ENCODE measurements at places on chromosomes 13 and 19.

DNA sequence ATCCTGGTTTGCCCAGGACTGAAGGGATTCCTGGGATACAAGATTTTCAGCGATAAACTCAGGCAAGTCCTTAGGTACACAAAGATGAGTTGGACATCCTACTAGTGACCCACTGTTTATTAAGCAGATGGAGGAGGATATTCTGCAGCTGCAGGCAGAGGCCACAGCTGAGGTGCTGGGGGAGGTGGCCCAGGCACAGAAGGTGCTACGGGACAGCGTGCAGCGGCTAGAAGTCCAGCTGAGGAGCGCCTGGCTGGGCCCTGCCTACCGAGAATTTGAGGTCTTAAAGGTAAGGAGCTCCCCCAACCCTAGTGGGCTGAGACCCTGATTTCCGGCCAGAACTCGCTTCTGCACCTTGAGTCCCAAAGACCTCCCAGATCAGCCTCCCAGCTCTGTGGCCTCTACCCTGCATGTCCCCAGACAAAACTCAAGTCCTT lies 607 bp downstream of the ANGPTL8 start:
- DNase-seq: no peak

DNA sequence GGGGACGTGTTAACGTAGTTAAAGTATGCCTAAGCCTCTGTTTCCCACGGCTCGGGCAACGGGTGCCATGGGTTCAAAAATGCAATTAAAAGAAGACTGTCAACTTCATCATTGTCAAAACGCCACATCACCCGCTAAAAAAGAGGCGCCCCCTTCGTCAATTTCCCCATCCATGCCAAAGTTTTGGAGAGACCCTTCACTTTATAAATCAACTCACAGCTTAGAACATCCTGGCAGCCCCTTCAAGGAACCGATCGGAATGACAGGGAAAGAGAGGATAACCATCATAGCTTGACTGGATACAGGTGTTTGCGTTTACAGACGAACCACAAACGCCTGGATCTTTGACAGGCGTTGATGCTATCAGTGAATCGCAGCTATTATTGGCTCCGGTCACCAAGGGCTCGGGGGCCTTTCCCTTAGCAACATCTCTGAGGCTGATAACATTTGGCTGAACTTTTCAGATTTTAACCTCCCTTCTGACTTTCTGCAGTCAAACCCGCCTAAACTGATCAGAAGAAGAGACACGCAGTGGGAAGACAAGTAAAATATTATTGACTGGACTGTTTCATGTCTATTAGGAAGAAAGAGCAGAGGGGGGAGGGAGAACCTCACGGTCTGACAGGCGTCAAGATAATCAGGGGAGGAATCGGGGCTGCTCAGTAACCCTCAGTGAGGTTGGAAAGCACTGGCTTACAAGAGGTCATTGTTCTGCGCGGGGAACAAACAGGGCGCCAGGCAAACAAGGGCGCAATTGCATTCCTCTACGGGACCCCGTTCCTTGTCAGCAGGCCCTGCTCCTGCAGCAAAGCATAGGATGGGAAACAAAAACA lies 322.5 kb upstream of the ZNF507 start:
- no peak for DNase-seq

DNA sequence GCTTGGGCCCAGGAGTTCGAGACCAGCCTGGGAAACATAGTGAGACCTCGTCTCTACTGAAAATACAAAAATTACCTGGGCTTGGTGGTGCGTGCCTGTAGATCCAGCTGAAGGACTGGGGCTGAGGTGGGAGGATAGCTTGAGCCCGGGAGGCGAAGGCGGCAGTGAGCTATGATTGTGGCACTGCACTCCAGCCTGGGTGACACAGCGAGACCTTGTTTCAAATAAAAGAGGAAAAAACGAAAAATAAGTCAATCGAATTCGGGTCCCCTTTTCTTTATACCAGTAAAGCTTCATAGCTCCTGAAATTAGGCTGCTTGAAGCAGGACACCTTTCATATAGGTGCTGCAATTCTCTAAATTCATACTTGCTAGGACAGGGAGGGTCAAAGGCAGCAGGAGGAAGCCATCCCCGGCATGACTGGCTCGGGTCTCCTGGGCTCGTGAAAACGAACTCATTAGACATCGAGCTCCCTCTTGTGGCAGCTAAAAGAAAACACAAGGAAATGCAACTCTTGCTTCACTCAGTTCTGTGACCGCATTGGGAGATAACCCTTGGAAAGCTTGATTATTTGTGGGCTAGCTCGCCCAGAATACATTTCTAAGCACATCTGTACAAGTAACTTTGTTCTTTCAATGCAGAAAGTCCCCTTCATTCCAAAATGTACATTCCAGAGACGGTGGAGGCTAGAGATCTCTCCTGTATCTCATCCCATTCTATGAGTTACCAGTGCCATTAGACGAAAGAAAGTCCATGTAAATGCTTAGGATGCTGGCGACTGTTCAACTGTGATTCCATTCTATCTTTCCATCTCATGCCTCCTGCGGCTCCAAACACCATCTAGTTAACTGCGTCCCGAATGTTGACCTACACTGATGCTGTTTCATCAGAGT lies 16.8 kb downstream of the FPR2 start:
- DNase-seq: peak; percentile 79

DNA sequence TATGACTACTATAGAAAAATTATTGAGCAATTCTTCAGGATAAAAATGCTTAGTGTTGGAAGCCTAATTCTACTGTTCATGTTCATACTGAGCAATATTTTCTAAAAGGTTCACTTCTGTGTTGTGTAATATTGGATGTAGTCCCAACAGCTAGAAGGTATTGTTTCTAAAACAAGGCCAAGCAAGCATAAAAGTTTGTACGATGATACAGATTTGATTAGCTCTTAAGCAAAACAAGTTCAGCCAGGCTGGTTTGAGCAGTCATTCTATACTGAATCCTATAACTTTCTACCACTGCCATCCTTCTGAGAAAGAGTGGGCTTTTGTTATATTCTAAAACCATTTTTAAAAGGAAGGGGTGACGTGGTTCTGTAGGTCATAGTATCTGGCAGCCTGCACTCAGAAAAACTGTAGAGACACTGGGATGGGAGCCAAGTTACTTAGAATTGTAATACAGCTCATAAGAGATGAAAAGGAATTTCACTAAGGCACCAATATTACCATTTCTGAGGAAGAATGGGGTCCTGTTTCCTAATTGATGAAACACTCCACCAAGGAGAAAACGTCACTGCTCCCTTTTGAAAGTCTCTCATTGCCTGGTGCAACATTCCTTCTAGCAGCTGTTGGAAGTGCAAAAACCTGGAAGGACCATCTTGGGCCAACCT lies 275.0 kb upstream of the DACH1 start:
- DNase-seq: no peak

- DNase-seq: no peak
Observed at GRCh38 chr13:46484561-46484960, 68.4 kb upstream of the LRCH1 start.

- DNase-seq: no peak
Observed at GRCh38 chr13:109012115-109012514, 382.7 kb downstream of the MYO16 start.

GRCh38 chr13:22024381-22024994 lies 353.6 kb downstream of the FGF9 start:
- no peak for DNase-seq

GRCh38 chr19:54873990-54874389 lies at the start of gene FCAR:
Gene FCAR, plus strand, starts transcription at chr19:54874235. Its CDS starts 55 bp downstream, at chr19:54874290.
- DNase-seq: no peak

DNA sequence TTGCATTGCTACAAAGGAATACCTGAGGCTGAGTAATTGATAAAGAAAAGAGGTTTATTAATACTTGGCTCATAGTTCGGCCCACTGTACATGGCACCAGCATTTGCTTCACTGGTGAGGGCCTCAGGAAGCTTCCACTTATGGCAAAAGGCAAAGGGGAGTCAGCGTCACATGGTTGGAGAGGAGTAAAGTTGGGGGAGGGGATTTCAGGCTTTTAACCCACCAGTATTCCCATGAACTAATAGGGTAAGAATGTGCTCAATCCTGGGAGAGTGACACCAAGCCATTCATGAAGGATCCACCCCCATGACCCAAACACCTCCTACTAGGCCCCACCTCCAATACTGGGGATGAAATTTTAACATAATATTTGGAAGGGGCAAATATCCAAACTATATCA lies 82.5 kb upstream of the MYCBP2 start:
- no peak for DNase-seq

- peak; percentile 72 for DNase-seq
Observed at GRCh38 chr13:110644892-110645521, 29.7 kb downstream of the NAXD start.

- peak; percentile 69 for DNase-seq
Observed at GRCh38 chr13:20160306-20161274, at the start of gene GJA3. Gene GJA3, minus strand, starts transcription at chr13:20161052. Its CDS starts 17,764 bp downstream, at chr13:20143288.

DNA sequence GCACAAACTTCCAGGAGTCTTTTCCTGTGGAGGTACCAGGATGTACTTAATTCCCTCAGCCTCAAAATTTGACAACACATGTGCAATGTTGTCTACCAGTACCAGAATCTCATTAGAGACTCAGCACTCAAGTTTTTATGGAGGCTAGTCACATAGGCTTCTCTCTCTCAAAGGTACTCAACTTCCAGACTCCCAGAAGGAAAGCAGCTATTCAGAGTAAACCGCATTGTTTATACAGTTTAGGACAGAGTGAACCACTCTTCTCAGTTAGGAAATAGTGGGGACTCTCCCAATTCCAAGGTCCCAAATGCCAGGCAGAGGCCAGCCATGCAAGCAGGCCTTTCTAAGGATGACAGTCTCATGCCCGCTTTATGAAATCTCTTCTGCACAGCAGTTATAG lies 8.5 kb upstream of the C1QTNF9B start:
- no peak for DNase-seq

DNA sequence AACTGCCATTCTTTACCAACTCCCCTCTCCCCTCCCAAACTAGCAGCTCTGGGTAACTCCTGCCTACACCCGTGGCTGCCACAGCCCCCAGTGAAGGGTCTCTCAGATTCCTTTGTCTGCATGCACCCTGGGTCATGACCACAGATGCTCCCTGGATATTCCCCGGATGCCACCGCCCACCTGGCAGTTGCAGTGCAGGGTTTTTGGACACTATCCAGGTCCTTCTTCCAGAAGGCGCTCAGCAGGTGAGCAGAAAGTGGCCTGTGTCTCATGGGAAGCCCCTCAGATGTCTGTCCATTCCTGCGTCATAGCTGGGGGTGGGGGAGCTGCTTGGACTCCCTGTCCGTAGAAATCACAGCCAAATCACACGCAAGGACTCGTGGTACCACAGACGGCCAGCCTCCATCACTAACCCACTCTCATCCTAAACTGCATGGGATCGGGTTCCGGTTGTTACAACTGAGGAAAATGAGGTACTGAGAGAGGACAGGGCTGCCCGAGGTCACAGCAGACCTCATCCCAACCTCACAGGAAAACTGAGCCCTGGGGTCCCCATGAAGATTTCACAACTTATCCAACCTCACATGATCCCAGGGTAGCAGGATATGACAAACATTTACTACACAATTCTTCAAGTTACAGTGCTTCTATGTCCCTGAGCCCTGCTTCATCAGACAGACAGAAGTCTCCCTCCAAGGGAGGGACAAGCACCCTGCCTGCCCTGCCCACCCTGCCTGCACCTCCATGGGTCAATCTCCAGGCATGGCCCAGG lies 38.6 kb downstream of the ELL start:
- no peak for DNase-seq

GRCh38 chr13:53537586-53537985 lies 509.0 kb downstream of the OLFM4 start:
- DNase-seq: no peak

DNA sequence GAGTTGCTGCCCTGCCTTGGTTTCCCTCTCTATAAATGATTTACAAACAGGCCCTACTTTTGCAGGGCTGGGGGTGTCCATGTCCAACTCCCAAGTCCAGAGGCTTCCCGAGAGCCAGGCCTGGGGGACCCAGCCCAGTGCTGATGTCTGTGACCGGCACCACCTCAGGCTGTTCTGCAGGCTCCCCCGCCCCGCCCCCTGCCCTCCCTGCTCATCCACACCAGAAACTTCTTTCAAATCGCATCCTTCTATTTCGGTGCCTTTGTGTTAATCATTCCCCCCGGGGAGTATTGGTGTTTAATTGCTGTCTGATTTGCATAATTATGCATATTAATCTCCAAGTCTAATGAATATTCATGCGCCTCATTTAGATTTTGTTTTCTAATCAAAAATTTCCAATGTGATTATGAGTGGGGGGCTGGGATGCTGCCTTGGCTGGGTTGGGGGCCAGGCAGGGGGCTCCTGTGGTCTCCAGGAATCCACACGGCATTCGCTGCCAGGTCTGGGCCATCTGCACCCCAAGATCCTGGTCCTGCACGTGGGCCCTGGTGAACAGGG lies 19.1 kb downstream of the TCF3 start:
- no peak for DNase-seq

DNA sequence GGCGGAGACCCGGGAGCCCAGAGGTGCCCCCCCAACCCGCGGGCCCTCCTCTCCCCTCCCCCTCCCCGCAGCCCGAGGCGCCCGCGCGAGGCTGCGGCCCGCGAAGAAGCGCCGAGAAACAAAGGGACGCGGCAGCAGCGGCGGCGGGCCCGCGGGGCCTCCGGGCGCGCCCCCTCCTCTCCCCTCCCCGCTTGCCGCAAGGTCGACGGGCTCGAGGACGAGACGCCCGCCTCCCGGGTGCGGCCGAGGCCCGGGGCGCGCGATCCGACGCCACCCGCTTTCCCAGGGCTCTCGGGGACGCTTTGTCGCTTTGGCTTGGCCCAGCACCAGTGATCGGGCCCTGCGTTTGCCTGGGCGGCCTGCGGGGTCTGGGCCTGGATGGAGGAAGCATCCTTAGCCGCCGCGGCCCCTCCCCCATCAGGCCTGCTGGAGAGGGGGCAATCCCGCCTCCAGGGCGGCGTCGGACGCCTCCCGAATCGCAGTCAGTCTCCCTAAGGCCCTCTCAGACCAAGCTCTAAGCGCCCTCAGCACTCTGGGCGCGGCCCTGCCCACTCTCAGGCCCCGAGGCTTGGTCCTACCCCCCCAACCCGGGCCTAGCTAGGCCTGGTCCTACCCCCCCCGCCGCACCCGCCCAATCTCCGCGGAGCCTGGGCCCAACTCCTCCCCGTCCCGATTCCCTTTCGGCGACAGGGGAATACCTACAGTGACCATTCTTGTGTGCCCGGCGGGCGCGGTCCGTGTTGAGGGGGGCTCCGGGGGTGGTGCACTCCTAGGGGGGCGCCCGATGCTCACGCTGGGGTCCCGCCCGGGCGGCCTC lies 740 bp downstream of the ELAVL3 start:
- DNase-seq: no peak

GRCh38 chr19:1052349-1052975 lies 12.6 kb downstream of the ABCA7 start:
- DNase-seq: no peak

- DNase-seq: no peak
Observed at GRCh38 chr19:16605553-16605994, 22.4 kb downstream of the MED26 start.

DNA sequence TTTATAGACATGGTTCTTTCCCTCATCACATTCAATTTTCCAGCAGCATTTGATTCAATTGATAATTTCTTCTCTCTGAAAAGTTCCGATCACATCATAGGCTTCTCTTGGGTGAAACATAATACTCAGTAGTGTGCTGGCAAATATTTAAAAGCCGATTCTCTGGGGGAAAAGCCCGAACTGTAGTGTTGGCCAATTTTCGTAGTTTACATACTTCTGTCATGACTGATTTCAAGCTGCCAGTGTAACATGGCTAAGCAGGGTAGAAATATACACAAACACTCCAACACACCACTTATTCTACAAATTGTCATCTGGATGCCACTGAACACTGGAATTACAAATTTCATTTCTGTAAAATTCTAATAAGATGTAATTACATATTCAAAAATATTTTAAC lies 56.1 kb upstream of the FREM2 start:
- DNase-seq: no peak

Data from natural killer cell (primary cell).